Effector CD8-positive, alpha-beta T cell (primary cell): ENCODE measurements at places on chromosomes 2 and 18.

GRCh38 chr2:237603718-237604362 is 13.3 kb upstream of the RAB17 start:
- DNase-seq: peak; percentile 37

GRCh38 chr18:24397694-24398368 is at the start of gene OSBPL1A:
OSBPL1A (minus strand) TSS chr18:24397824; CDS start chr18:24377533, 20,291 bp downstream.
- peak; percentile 73 for DNase-seq

GRCh38 chr2:35428548-35428947 is 927.0 kb upstream of the CRIM1 start:
- no peak for DNase-seq

DNA sequence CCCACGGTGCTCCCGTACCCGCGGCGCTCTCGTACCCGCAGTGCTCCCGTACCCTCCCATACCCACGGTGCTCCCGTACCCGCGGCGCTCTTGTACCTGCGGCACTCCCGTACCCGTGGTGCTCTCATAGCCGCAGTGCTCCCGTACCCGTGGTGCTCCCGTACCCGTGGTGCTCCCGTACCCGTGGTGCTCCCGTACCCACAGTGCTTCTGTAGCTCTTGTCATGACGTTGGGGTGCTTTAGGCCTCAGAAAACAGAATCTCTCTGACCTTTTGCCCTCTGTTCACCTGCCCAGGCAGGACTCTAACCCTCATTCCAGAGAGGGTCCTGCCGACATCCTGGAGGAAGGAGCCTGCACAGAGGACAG is 35.3 kb downstream of the SLC66A2 start:
- no peak for DNase-seq

GRCh38 chr18:37346048-37346447 is 219.6 kb downstream of the CELF4 start:
- no peak for DNase-seq

DNA sequence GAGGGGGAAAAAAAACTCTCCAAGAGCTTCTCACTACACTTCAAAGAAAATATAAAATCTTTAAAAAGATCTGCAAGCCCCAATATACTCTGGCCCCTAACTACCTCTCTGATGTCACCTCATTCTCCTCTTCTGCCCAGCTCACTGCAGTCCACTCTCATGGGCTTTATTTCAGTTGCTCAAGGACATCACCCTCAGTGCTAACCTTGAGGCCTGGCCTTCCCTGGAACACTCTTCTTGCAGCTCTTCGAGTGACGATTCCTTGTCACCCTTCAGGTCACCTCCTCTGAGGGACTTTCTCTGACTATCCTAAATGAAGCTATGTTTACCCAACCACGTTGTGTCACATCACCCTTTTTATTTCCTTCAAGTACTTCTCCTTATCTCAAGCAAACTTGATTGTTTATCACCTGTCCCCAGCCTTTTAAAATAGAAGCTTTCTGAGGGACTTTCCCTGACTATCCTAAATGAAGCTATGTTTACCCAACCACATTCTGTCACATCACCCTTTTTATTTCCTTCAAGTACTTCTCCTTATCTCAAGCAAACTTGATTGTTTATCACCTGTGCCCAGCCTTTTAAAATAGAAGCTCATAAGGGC is 10.4 kb downstream of the RTTN start:
- DNase-seq: no peak

DNA sequence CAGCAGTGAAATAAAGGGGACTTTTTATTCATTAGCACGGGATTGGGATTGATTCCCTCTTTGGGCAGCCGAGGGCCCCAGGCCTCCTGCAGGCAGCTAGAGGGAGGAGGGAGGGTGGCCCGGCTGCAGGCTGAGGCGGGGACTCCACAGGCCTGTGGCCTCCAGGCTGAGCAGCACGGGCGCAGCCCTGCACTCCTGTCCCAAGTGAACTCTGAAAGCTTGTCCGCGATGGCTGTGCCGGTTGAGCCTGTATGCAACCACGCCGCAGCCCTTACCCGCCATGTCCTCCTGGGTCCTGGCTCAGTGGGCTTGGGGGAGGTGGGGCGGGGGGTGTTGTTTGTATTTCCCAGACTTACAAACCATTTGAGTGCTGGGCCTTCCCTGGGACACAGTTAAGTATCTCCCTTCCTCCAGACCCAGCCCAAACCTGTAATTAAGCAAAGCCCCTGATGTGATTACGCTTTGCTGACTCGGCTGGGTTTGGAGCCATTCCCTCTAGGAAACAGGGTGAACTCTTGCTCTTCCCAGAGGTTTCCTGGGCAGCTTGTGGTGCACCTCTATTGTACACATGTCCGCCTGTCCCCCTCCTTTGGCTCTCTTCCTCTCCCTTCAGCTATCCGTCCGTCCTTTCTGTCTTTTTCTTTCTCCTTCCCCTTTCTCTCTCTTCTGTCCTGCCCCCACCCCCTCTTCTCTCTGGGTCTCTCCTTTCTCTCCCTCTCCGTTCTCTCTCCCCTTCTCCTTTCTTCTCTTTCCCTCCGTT is 5.3 kb downstream of the GLI2 start:
- DNase-seq: no peak

GRCh38 chr18:78543201-78543725 is 436.4 kb upstream of the SALL3 start:
- DNase-seq: no peak

- no peak for DNase-seq
Observed at GRCh38 chr2:207953354-207953753, 72.0 kb downstream of the PLEKHM3 start.

DNA sequence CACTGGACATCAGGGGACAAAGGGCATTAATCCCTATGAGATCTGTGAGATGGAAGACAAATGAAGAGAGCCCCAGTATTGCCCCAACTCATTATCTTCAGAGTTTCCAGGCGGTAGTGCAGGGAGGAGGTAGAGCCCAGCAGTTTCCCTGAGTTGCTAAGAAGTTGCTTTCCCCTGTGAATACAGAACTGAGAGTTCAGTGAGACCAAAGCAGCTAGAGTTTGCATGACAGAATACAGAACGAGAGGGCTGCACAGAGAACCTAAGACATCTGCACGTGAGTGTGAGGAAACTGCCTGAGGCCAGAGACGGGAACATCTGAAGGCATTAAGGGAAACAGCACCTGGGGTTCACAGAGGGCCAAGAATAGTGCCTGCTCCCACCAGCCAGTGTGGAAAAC is 18.1 kb upstream of the PGAP1 start:
- DNase-seq: no peak

DNA sequence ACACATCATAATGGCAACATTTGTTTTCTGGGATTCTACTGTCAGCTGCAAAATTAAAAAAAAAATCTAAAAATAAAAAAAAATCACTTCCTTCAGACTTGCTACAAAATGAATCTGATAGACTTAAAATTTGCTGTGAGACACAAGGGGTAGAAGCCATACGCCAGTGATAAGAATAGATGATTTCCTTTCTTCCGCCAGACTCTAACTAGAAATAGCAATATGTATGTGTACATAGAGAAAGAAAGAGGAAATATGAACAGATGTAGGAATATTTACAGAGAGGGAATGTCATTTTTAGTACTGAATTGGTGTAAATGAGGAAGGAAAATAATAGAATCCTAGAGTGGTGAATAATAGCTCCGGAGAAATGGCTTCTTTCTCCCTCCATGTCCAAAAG is 574.2 kb downstream of the DCC start:
- DNase-seq: no peak

GRCh38 chr18:35096677-35097011 is 55.4 kb downstream of the MAPRE2 start:
- no peak for DNase-seq

DNA sequence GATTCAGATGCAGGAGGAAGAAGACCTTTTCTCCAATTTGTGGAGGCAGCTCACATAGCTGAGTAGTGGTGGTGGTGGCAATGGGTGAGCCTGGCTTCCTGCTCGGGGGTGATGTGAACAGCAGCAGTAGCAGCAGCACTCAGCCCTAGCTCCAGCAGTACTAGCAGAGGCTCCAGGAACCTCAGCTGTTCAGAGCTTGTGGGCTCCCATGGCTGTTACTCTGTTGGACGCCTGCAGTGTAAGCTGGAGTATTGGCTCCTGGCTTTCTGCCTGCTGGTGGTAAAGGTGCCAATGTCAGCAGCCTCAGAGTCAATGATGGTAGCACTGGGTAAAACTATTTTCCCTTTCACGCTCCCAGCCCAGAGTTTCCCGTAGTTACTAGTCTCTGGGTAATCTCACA is 3.1 kb upstream of the SEH1L start:
- DNase-seq: no peak

- DNase-seq: no peak
Observed at GRCh38 chr2:200306931-200307723, 634 bp downstream of the SPATS2L start.

- no peak for DNase-seq
Observed at GRCh38 chr2:63424329-63425078, 163.8 kb downstream of the WDPCP start.

- DNase-seq: peak; percentile 71
Observed at GRCh38 chr2:84881581-84882413, 913 bp upstream of the TRABD2A start.

DNA sequence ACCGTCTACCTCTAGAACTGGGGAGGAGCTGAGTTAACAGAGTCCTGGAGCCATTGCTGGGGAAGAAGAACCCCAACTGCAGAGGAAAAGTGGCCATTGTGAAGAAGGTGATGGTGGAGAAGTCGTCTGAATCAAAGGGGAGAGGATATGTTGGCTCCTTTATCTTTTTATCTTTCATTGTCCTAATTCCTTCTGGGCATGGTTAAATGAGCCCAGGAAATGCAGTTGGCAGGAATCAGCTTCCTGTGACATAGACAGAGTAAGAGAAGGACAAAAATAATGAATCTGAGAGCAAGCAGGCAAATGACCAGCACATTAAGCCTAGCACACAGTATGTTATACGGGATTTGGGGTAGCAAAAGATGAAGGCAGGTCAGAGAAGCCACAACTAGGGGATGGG is 16.0 kb upstream of the ACTR3 start:
- DNase-seq: no peak

DNA sequence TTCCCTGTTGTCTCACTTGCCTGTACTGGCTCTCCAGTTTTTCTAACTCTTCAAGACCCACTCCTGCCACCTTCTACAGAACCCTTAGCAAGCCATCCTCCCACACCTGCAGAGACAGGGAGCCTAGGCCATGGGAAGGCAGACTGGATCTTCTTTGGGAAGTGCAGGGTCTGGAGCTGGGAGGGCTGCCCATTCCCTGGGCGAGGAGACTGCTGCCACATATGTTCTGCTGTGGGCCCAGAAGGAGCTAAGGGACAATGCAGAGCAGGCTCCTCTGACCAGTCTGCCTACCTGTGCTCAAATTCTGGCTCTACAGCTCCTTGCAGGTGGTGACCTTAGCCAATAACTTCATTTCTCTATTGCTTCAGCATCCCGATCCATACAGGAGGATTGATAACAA is 152.1 kb upstream of the CELF4 start:
- no peak for DNase-seq

DNA sequence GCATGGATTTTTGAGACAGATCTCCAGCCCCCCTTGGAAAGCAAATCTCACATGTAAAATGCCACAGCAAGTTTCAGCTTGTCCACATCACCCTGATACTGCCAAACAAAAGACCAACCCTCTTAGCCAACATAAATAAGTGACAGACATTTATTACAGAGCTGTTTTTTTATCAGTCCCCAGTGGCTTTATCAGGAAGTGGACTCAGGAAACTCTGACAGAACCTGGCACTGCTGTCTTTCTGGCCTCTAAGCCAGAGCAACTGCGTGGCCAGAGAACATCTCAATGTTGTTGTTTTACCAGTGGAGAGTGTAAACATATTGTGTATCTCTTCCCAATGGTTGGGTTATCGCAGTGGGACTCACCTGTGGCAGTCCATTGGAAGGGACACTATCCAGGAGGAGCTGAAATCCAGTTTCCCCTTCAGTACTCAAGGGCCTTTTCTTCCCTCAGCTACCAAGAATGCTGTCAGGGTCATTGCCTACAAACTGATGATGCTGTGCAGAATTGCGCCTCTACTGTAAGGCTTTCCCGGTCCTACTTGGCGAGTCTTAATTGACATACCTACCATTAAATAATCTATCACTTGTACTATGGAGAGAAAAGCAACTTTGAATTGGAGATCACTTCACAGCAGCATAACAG is 22.0 kb downstream of the SLC14A1 start:
- DNase-seq: no peak

DNA sequence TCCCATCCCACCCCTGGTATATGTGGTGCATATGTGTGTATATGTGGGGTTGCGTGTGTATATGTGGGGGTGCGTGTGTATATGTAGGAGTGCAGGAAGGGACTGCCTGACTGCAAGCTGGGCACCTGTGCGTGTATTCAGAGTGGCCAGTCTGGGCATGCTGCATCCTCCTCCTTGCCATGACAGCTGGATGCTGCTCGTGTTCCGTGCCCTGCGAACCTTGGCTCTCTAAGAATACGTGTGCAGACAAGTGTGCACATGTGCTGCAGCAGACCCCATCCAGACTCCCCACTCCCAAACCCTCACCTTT is 222.1 kb downstream of the CELF4 start:
- DNase-seq: no peak

- DNase-seq: no peak
Observed at GRCh38 chr18:73647391-73647790, 500.2 kb downstream of the FBXO15 start.
